Calu3 (cell line): ENCODE measurements at places on chromosomes 3 and 15. TPM values are rescaled to one million over a fixed set of nuclear protein-coding genes. Genes with fewer than 3 reads are reported as not detected.

DNA sequence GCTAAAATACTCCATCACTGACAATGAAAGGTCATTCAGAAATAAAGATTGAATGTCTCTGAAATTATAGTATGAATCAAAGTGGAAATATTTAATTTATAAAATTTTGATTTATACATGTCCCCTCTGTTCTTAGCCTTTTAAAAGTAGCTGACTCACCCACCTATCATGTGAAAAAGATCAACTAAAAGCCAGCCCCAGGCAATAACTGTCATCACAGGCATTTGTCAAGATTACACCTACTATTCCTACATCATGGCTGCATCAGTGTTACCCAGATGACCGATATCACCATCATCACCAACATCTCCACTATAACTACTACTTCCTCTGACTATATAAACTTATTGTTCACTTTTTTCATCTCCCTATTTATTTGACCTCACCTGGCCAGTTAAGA, 14.3 kb upstream of the PIK3R4 start:
- no peaks in the 10 kb centered on the region for H3K36me3 ChIP-seq
- no peak overlapping the region for H3K4me3 ChIP-seq
- peak; percentile 46 for DNase-seq

DNA sequence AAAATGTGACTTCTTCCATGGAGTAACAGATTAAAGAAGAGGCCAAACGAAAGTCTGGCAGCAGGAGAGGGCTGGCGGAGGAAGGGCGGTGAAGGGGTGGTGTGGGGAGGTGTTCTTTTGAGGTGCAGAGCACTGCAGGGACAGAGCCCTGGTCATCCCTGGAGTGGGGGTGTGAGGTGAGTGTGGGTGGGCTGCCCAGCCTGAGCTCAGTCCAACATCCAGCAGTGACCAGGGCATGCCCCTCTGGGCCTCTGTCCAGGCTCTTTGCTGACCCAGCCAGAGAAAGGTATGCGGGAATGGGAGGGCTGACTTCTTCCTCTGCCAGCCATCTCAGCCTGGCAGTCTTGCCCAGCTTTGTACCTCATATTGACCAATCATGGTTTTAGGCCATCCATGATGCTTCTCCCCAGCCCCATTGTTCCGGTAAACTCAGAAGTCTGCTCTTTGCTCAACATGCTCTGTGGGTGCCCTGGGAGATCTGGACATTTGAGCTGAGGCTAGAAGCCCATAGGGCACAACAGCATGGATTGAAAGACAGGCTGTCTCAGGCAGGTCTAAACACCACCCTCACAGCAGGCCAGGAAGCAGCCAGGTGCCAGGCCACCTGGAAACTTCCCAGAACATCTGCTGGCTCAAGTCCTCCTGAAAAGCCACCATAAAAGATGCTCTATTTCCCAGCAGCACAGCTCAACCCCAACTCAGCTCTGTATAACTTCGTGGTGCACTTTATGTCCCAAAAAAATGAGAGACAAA, 25.9 kb upstream of the CXCR6 start:
- H3K4me1 ChIP-seq, result no peaks in the 10 kb centered on the region
- no peak overlapping the region for H3K27ac ChIP-seq
- no peaks in the 10 kb centered on the region for H3K36me3 ChIP-seq
- no peaks in the 10 kb centered on the region for H3K27me3 ChIP-seq
- no peak overlapping the region for H3K4me3 ChIP-seq
- DNase-seq, result no peak

Gene NRROS
- 0.39 and 0.99 TPM in 2 replicates for total RNA-seq

- peaks cover 24% of the 10 kb centered on the region for H3K4me1 ChIP-seq
- H3K27ac ChIP-seq, result no peak overlapping the region
- H3K36me3 ChIP-seq, result no peaks in the 10 kb centered on the region
Observed at GRCh38 chr15:60580650-60581376, 101.9 kb upstream of the ICE2 start.

DNA sequence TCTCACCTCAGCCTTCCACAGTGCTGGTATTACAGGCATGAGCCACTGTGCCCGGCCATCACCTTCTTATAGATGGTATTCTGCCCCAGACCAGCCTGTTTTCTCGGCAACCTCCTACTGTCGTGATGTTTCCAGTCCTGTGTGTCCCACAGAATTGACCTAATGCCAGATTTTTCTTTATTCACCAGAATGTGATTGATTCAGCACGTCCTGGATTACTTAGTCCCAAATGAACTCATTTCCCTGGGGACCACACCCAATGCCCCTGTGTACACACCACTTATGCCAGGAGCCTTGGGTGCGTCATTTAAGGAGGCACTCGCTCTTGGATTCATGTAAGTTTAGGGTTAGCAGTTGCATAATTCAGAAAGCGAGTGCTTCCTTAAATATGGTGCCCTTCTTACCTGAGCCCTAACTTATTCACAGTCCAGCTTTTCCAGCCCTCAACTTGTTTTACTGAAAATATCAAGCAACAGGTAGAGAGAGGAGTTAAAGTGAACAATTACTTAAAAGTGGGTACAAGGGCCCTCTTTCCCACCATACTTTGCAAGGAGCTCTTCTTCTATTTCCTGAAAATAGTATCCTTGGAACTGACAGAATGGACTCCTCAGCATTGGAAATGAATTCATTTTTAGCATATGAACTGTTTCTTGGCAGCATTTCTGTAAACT, 64.6 kb upstream of the UBE2E1 start:
- H3K27ac ChIP-seq, result peak overlapping the region; percentile 85
- H3K4me1 ChIP-seq, result peaks cover 39% of the 10 kb centered on the region
- DNase-seq, result peak; percentile 78
- H3K27me3 ChIP-seq, result no peaks in the 10 kb centered on the region

GRCh38 chr15:68584756-68585573, 6.2 kb downstream of the CORO2B start:
- H3K4me3 ChIP-seq, result no peak overlapping the region
- no peak overlapping the region for H3K27ac ChIP-seq
- peaks cover 22% of the 10 kb centered on the region for H3K27me3 ChIP-seq
- H3K36me3 ChIP-seq, result no peaks in the 10 kb centered on the region

GRCh38 chr3:195062866-195063540, 208.0 kb downstream of the XXYLT1 start:
- peaks cover 30% of the 10 kb centered on the region for H3K27me3 ChIP-seq
- DNase-seq, result no peak
- no peaks in the 10 kb centered on the region for H3K4me1 ChIP-seq
- no peak overlapping the region for H3K4me3 ChIP-seq
- no peak overlapping the region for H3K27ac ChIP-seq

Gene GOLGA8G
- total RNA-seq, result not detected in 2 replicates

GRCh38 chr3:136835089-136835812, 16.3 kb downstream of the SLC35G2 start:
- H3K36me3 ChIP-seq, result peaks cover 10% of the 10 kb centered on the region
- H3K4me3 ChIP-seq, result no peak overlapping the region
- no peak for DNase-seq
- no peaks in the 10 kb centered on the region for H3K27me3 ChIP-seq
- H3K4me1 ChIP-seq, result peaks cover 48% of the 10 kb centered on the region
- H3K27ac ChIP-seq, result no peak overlapping the region

DNA sequence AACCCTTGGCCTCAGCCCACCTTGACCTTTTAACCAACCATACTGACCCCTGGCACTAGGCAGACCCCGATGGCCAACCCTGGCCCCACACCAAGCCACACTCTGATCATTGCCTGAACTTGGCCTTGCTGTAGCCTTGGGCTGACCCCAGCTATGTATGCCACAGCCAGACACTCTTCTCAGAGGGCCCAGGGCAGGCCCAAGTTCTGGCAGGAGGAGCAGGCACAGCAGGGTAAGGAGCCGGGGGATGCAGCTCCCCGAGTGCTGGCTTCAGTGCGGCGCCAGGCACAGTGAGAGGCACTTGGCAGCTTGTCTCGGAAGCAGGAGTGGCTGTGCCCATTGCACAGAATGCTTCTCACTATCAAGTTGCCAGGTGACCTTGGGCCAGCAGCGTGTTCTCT, 22.3 kb downstream of the PRR20G start:
- no peaks in the 10 kb centered on the region for H3K36me3 ChIP-seq
- H3K27ac ChIP-seq, result no peak overlapping the region

- H3K4me1 ChIP-seq, result peaks cover 6% of the 10 kb centered on the region
- H3K36me3 ChIP-seq, result peaks cover 5% of the 10 kb centered on the region
- no peak for DNase-seq
- no peak overlapping the region for H3K4me3 ChIP-seq
- no peaks in the 10 kb centered on the region for H3K27me3 ChIP-seq
Observed at GRCh38 chr3:65979731-65980130, 59.0 kb downstream of the MAGI1 start.

GRCh38 chr15:93460717-93461116, 371.7 kb upstream of the RGMA start:
- peaks cover 5% of the 10 kb centered on the region for H3K36me3 ChIP-seq
- DNase-seq, result peak; percentile 15
- H3K27ac ChIP-seq, result peak overlapping the region; percentile 66
- H3K4me3 ChIP-seq, result peak overlapping the region; percentile 38

Gene SCAANT1
- not detected in 2 replicates for total RNA-seq

DNA sequence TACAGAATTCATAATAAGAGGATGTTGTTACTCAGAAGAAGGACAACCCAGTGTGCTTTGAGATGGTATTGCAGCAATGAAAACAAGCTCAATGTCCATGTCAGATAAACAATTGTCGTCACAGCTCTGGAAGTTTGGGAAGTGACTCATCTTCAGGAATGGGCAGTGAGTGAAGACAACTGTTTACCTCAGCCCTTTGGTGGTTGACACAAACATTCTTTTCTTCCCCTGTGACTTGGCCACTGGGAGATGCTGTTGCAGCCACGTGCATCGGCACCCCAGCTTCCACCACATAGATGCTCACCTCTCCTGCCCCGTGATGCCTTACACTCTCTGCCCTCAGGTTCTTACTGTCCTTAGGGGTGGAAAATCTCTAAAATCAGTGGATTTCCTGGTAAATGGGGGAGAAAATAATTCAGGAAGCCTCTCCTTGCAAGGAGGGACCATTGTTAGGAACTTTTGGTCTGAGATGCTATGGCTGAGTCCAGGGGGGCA, 114.1 kb upstream of the GALNT15 start:
- H3K27ac ChIP-seq, result peak overlapping the region; percentile 11
- no peak overlapping the region for H3K4me3 ChIP-seq
- H3K4me1 ChIP-seq, result peaks cover 42% of the 10 kb centered on the region
- peak; percentile 60 for DNase-seq
